Muscle of arm (tissue), 14 donors: ENCODE measurements at places on chromosomes 3 and 15.

DNA sequence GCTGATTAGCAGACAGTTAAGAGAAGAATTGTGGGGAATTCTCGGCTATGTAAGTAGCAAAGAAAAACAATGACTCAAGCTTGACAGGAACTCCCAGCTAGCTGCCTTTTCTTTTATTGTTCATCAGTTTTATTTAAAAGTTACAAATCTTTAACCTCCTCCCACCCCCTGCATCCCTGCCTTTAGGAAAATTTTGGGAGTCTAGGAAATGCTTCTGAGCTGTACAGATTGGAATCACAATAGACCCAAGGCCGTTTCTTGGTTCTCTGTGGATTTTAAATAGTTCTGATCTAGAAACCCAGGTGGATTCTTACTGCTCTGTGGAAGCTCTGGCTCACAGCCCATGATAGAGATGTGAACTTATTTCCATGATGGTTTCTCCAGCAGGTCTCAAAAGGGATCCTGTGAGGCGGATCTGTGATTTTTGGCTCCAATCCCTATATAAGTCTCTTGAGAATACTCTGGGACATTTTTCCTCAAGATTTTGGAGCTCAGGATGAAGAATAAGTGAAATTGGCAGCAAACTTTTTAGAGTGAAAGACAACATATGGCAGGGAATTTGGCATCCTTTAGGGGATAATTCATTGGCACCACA lies 312.3 kb downstream of the EPHA3 start:
- no peak for DNase-seq

DNA sequence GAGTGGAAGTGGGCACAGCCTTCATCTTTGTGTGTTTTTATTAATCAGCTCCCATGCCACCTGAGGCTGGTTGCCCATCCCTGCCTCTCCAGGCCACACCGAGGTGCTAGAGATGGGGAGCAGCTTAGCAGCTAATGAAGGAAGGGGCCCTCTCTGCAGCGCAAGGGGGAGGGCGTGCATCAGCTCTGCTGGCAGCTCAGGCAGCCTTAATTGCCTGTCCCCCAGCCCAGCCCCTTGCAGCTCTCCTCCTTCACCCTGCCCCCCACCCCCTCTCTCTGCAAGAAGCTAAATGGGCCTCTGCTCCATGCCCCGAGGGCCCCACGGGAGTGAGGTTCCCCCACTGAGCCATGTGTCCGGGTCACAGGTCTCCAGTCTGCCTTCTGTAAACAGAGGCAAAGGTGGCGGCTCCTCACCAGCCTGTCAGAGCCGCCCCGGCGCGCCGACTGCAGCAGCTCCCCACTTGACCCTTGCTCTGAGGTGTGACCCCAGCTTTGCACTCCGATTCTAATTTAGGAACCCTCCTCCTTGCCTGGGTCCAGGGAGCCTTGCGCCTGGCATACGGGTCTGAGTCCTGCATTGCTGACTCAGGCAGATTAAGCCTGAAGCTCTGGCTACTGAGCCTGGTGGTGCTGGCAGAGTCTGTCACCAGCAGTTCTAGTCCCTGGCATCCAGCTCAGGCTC lies 27.9 kb upstream of the NTRK3 start:
- DNase-seq, result no peak

- no peak for DNase-seq
Measured at GRCh38 chr15:85754989-85755388, 39.7 kb downstream of the KLHL25 start.

GRCh38 chr3:122898298-122898697 lies 103.4 kb downstream of the SLC49A4 start:
- no peak for DNase-seq

DNA sequence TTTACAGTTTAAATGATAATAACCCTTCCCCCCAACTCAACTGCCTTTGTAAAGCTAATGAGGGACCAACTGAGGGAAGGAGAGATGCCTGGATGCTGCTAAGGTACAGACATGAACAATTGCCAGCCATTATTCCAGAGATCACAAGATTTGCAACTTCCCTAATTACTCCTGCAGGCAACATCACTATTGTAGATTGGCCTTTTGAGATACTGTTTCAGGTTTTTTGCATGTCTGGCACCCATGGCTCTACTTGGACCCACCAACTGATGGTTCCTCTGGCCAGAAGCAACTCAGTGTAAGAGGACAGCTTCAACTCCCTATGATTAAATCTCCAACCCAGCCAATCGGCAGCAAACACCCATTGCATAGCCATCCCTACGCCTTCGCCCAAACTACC lies 478.7 kb downstream of the FHIT start:
- DNase-seq, result no peak

GRCh38 chr3:152030320-152030719 lies 156.9 kb downstream of the SUCNR1 start:
- no peak for DNase-seq

GRCh38 chr15:78880242-78880533 lies 7.5 kb downstream of the MORF4L1 start:
- no peak for DNase-seq

GRCh38 chr3:10550705-10551104 lies 45.3 kb upstream of the ATP2B2 start:
- no peak for DNase-seq

- no peak for DNase-seq
Measured at GRCh38 chr3:131705099-131705498, 202.3 kb upstream of the MRPL3 start.

DNA sequence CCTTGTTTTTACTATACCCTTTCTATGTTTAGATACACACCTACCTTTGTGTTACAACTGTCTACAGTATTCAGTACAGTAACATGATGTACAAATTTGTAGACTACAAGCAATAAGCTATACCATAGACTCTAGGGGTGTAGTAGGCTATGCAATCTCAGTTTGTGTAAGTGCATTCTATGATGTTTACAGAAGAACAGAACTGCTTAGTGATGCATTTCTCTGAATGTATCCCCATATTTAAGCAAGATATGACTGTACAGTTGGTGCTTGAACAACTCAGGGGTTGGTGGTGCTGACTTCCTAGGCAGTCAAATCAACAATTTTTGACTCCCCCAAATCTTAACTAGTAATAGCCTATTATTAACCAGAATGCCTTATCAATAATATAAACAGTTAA lies 467.1 kb upstream of the TGFBR2 start:
- no peak for DNase-seq

- DNase-seq, result no peak
Measured at GRCh38 chr3:17469520-17469919, 272.9 kb downstream of the TBC1D5 start.

GRCh38 chr3:74532446-74532845 lies 82.0 kb downstream of the CNTN3 start:
- no peak for DNase-seq

GRCh38 chr15:96340598-96341512 lies 10.4 kb downstream of the NR2F2 start:
- peak; percentile 85 for DNase-seq

DNA sequence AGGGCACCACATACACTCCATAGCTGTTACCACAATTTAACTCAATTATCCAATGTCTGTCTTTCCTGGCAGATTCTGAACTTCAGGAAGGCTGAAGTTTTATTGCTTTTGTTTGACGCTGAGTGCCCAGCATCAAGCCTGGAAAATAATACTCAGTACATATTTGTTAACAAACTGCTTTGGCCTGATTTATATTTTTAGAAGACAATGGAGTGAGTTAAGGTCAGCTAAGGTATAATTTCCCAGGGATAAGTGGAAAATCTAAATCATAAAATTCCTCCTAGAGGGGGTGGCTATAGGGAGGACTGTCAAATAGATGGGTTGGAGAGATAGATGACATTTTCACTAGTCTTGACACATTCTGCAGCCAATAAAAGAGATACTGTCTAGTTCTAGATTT lies 659.4 kb upstream of the ADAMTS9 start:
- DNase-seq, result no peak

DNA sequence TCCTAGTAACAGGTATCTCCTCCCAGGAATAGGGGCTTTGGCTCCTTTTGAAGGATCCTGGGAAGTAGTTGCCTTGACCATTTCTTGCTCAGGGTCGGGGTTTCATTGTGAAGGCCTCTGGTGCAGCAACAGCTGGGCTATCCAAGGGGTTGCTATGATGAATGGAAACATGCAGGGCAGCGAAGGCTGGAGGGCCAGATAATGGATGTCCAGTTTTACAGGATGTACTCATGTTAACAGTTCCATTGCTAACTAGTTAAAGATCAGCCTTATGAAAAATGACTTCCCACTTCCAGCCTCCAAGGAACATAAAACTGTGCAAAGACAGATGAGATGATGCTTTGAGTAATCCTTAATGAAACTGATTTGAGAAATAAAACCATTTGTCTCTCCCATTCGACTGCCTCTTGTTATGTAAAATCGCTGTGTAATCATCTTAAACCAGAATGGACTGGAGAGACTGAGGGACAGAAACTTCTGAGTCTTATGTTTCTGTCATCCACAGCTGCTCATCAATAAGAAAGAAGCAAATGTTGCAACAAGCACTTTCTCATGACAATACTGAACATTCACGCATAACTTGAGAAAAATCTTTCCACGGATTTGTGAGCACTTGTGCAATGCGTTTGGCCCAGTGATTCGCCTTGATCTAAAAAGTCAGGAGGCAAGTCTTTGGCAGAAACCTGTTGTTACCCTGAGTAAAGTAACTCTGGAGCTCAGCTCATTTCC lies 473.5 kb upstream of the RGMA start:
- peak; percentile 32 for DNase-seq

GRCh38 chr15:55859681-55860080 lies 116.7 kb upstream of the PRTG start:
- DNase-seq, result no peak

DNA sequence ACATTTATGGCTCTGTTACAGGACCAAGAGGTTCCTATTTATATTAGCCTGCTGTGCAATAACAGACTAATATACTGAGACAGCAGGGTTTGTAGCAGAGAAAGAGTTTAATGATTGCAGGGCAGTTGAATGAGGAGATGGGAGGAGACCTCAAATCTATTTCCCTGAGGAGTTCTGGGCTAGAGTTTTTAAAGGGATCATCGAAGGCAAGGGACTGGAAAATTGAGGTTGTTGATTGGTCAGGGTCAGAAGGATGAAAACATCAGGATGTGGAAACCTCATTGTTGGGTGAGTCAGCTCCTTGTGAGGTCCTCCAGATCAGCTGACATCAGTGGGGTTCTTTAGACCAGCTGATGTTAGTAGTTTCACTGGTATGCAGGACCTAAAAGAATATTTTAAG lies 60.6 kb upstream of the GOLGA8B start:
- DNase-seq, result no peak

DNA sequence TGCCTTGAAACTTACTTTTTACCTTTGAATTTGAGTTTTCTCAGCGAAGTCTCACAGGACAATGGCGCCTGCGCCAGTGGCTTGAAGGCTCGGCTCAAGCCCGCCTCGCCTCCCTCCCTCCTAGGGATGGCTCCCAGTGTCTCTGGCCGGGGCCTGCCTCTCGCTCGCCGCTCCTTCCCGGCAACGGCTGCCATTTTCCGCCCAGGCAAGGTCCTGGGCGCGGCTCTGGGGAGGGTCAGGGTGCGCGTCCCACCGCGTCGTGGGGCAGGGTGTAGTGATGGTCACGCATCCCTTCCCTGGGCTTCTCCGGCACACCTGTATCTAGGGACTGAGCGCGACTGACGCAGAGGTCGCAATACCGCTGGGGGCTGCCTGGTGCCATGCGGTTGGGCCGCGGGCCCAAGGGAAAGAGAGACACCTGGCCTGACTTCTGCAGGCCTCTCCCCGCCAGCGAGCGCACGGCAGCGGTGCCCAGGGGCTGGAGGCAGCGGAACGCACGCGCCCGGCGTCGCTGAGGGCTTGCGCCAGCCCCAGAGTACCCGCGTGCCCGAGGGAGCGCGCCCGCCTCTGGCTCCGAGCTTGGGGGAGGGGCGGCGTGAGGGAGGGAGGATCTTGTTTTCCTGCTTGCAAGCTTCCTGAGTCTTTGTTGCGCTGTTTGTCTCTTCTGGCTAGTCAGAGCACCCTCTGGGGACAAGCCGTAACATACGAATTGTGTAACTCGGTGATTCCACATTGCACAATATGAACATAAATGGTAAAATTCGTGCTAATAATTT lies 20.7 kb upstream of the FEM1B start:
- DNase-seq, result peak; percentile 69
